Osteocyte (in vitro differentiated cells): ENCODE measurements at places on chromosomes 5 and 9.

GRCh38 chr5:9507974-9508373 lies 37.9 kb downstream of the SEMA5A start:
- DNase-seq, result no peak

- no peak for DNase-seq
Observed at GRCh38 chr9:131835151-131835910, 95.5 kb upstream of the RAPGEF1 start.

GRCh38 chr9:4579001-4579400 lies 83.1 kb upstream of the PLPP6 start:
- no peak for DNase-seq

DNA sequence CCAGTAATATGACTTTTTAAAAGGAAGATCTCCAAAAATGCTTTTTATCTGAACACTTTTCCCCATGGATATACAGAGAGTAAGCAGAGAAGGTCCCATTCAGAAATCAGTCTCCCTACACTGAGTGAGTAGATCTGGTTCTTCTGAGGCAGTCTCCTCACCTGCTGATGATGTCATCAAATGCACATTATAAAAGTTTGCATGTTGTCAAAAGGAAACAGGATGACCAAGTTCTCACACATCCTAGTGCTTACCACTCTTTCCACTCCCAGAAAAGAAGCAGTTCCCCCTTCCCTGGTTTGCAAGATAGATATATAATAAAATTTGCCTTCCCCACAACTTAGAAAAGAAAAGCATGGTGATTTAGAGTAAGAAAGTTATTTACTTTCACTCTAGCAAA lies 180.5 kb downstream of the RAB3C start:
- DNase-seq, result no peak

- DNase-seq, result no peak
Observed at GRCh38 chr9:75451505-75451904, 363.2 kb downstream of the OSTF1 start.

DNA sequence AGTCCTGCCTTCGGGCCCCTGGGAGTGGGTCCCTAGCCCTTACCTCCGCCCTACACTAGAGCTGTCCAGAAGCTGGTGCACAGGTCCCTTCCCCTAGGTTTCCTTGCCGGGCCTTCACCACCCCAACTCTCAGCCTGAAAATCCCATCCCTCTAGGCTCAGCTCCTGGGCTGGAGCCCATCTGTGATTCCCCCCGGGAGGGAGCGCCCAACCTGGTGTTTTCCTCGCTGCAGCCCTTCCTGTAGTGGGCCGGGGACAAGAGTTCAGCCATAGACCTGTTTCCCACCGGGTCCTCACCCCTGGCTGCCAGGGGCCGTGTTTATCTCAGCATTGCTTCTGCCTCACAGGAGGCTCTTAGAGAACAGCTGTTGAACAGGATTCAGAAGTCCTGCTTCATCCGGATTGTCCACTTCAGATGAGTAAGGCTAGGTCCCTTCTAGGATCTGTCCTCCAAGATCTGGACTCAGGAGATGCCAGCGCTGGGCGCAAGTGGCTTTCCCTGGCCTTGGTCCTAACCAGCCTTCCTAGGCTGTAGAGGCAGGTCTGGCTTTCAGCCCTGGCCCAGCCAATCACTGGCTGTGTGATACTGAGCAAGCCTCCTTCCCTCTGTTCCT lies 965 bp downstream of the GLIPR2 start:
- no peak for DNase-seq

DNA sequence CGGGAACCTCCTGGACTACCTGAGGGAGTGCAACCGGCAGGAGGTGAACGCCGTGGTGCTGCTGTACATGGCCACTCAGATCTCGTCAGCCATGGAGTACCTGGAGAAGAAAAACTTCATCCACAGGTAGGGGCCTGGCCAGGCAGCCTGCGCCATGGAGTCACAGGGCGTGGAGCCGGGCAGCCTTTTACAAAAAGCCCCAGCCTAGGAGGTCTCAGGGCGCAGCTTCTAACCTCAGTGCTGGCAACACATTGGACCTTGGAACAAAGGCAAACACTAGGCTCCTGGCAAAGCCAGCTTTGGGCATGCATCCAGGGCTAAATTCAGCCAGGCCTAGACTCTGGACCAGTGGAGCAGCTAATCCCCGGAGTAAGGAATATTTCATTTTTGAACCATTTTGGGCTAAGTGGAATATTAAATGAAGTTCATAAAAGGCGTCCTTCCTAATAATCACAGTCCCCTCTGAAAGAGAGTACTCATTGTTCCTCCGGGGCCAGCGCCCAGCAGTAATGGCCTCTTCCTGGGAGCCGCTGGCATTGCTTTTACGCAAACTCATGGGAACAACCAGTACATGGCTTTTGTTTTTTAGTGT lies 23.6 kb downstream of the QRFP start:
- DNase-seq, result no peak

- DNase-seq, result no peak
Observed at GRCh38 chr5:67366691-67367395, 170.2 kb upstream of the CD180 start.

DNA sequence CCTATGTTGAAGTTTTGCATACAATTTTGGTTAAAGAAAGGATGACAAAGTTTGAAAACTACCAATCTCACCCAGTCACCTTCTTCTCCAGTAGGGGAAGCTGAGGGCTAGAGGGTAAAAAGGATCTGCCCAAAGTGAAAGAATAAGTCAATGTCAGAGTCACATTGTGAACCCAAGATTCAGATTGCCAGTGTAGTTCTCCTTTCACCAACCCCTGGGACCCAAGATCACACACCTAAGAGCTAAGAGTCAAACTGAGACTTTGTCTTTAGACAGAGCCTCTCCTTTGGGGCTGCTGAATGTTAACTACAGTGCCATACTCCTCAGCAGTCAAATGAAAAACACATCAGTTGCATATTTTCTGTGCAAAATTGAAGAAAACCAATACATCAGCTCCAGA lies 210.6 kb downstream of the ATP10B start:
- no peak for DNase-seq

DNA sequence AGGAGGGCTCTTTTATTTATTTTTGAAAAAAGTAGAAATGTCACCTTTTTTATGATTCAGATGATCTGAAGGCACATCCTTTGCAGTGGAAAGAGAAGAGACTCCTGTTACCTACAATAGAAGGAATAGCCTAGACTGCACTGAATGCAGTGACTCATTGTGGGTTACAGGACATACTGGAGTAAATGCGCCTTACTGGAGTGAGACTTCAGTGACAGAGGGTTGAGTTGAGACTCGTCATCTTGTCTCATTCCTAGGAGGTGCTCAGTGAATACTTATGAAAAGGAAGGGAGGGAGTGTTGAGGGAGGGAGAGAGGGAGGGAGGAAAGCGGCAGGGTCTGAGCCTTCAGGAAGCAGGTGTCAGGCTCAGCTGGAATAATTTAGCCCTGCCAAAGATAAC lies 25.2 kb downstream of the ANKRA2 start:
- DNase-seq, result no peak

- DNase-seq, result no peak
Observed at GRCh38 chr5:93886917-93887361, 145.5 kb upstream of the POU5F2 start.

GRCh38 chr5:82662340-82662739 lies 384.2 kb upstream of the RPS23 start:
- no peak for DNase-seq

DNA sequence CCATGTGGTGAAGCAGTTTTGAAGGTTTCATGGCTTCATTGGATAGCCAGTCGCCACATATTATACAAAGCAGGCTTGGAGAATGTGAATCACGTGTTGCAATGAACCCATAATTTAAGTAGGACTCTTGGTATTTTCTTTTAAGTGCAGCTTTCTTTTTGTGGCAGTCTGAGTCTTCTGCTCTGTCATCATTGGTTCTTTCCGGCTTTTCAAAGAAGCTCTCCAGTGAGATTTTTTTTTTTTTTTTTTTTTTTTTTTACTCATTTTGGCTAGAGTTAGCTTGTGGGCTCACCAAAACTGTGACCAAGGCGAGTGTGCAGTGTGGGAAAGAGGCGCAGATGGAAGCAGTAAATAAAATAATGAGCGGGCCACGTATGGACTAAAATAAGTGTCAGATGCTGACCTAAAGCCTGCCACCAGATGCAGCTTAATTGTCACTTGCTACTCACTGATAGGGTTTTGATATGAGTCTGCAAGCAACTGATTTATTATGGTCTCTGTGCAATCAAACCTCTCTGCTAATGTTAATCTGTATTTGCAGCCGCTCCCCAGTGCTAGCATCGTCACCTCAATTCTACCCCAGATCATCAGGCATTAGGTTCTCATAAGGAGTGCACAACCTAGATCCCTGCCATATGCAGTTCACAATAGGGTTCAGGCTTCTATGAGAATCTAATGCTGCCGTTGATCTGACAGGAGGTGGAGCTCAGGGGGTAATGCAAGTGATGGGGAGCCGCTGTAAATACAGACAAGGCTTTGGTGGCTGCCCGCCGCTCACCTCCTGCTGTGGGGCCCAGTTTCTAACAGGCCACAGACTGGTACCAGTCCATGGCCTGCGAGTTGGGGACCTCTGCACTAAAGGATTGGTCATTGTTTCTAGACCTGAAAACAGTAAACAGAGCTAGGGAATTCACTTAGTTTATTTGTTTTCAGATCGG lies 45.5 kb upstream of the LARP1 start:
- DNase-seq, result no peak
